ENCODE measurements at places on chromosomes 16 and 17.

- no peak for DNase-seq
These were observed 9.2 kb downstream of the STAT3 start for GRCh38 chr17:42378959-42379594.

GRCh38 chr17:55587608-55588139 is 76.4 kb upstream of the SMIM36 start:
- no peak for DNase-seq

DNA sequence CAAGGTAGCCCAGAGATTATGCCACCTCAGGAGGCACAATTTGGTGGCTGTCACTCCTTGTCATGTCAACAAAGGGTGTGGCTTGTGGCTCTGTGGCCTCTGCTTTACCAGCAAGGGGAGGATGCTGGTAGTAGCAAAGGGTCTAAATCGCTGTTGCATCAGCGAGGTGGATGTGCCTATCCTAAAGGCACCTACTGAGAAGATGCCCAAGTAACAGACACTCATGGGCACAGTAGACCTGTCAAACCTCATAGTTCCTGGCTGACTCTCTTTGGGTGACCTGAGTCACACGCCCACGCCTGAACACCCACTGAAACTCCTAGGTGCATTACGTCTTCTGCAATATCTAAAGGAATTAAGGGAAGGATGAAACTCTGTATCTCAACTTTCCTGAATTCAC is 139.5 kb downstream of the PRKCB start:
- no peak for DNase-seq

DNA sequence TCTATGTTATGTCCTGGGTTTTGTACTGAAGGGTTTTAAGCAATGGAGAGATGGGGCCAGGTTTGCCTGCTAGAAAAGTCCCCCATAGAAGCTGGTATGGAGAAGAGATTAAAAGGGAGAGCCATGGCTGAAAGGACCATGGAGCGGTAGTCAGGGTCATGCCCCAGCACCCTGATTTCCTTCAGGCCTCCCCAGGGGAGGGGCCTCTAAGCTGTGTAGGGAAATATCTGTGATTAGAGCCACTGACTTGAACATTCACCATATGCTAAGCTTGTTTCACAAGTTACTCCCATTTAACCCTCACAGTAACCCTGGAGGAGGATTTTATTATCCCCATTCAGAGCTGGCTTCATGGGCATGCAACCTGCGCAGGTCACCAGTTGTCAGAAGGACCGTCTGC is 3.8 kb upstream of the ATP2A3 start:
- DNase-seq = no peak
